A549 treated with dexamethasone at 1 μM for 4 hours (cell line): ENCODE measurements at places on chromosomes 12 and 14. TPM values are rescaled to one million over a fixed set of nuclear protein-coding genes. Genes with fewer than 3 reads are reported as not detected.

Gene GSKIP
- total RNA-seq = 15.7 to 22.0 TPM (median 19.7 TPM) in 5 replicates

Gene CERS5
- total RNA-seq = 26.4 to 27.8 TPM (median 27.3 TPM) in 5 replicates

Gene CLMN
- 4.7 to 9.3 TPM (median 7.0 TPM) in 5 replicates for total RNA-seq

Gene SIX4
- total RNA-seq = 1.7 to 3.1 TPM (median 2.8 TPM) in 5 replicates

Gene CDKL1
- total RNA-seq = 8.9 to 15.7 TPM (median 10.2 TPM) in 5 replicates

Gene CIROP
- 0.06 TPM in 1 of 5 replicates, not detected in the others for total RNA-seq

Gene PAH
- total RNA-seq = not detected in 5 replicates

Gene FAM90A1
- 0.08 to 0.13 TPM (median 0.11 TPM) in 5 replicates for total RNA-seq

Gene PCNX4
- total RNA-seq = 28.6 to 35.4 TPM (median 31.7 TPM) in 5 replicates

Gene SLC38A4
- 0.16 to 0.42 TPM (median 0.23 TPM) in 5 replicates for total RNA-seq

Gene ERBB3
- total RNA-seq = 1.1 to 1.7 TPM (median 1.3 TPM) in 5 replicates

Gene MYBPC1
- 0.08 to 0.13 TPM in 2 of 5 replicates, not detected in the others for total RNA-seq

Gene CLEC2A
- total RNA-seq = not detected in 5 replicates

Gene MUCL1
- not detected in 5 replicates for total RNA-seq
